ENCODE measurements at places on chromosomes 1 and 21.

DNA sequence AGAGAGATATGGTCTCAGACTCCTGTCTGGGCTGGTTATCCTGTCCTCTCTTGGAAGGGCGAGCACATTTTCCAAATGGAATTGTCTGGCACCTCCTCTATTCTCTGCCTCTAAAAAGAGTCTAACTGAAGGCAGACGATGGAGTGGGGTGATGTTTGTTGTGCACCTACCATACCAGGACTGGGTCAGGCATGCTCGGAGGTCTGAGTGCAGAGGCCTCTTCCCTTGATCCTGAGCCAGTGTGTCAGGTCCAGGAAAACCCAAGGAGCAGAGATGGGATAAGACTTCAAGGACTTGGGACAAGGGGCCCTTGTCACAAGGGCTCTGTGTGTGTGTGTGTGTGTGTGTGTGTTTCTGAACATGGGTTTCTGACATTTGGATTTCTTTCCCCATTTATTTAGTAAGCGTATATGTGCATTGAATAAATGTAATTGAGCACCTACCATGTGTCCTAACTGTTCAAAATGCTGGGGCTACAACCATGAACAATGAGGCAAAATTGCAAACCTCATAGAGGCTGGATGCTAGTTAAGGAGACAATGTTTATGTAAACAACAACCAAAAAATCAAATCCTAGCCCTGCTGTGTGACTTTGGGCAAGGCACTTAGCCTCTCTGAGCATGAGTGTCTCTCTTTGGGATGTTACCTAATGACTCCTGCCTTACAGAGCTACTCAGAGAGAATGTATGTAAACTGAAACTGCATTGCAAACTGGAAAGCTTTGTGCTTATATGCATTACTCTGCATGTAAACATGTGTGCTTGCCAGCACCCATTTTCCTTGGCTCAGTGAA lies 276.3 kb downstream of the FOXD2 start:
- DNase-seq, result no peak

DNA sequence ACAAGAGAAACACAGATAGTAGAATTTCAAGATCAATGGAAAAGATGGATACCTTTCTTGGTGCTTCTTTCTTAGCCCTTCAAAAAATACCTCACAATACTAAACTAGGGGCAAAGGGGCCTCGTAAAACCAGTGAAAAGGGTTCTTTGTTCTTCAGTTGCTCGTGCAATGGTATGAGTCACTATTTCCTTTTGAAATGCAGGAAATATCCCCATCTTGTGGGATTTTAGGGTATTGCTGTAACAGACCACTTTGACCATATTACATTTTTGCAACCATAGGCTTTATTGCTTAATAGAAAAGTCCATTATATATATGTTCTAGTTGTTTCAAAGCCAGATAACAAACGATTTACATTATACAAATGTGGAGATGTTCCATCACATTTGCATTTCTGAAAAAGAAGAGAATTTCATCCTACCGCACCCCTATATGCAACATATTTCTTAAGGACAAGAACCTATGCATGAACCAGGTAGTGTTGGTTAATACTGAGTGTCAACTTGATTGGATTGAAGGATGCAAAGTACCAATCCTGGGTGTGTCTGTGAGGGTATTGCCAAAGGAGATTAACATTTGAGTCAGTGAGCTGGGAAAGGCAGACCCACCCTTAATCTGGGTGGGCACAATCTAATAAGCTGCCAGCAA lies 88.6 kb upstream of the PKN2 start:
- no peak for DNase-seq

GRCh38 chr1:161069731-161070270 lies at the start of gene ARHGAP30:
Gene ARHGAP30 (minus strand): TSS chr1:161069891. CDS start chr1:161069624, 267 bp downstream.
- DNase-seq, result no peak

DNA sequence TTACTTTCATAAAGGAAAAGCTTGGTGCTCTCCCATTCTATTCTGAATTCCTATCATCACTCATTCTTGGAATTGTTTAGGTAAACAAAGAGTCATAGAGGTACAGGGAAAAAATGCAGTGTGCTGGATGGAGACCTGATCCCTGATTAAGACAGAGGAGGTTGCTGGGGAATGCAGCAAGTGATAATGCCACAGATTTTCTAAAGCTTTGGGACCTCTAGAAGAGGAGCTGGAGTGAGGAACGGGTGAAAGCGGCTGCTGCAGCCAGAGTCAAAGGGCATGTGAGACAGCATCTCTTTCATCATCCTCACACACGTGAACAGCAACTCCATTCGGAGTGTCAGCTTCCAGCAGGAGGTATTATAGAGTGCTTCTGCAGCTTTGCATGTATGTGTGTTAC lies 54.9 kb upstream of the DIPK1A start:
- DNase-seq, result no peak

GRCh38 chr1:27318136-27318535 lies 3.8 kb upstream of the TMEM222 start:
- DNase-seq, result no peak
